ENCODE measurements at places on chromosomes 5 and 9.

GRCh38 chr9:72473474-72474261 lies 47.7 kb upstream of the TMC1 start:
- DNase-seq, result no peak

GRCh38 chr5:54443270-54443669 lies 12.2 kb upstream of the HSPB3 start:
- DNase-seq, result no peak

GRCh38 chr5:178530526-178530925 lies 59.7 kb downstream of the COL23A1 start:
- no peak for DNase-seq

- no peak for DNase-seq
These were observed 81.8 kb downstream of the LURAP1L start for GRCh38 chr9:12856603-12857002.
